ENCODE measurements at places on chromosomes 2 and 18. TPM values are rescaled to one million over a fixed set of nuclear protein-coding genes. Genes with fewer than 3 reads are reported as not detected.

The IL1F10 gene
- not detected for total RNA-seq

DNA sequence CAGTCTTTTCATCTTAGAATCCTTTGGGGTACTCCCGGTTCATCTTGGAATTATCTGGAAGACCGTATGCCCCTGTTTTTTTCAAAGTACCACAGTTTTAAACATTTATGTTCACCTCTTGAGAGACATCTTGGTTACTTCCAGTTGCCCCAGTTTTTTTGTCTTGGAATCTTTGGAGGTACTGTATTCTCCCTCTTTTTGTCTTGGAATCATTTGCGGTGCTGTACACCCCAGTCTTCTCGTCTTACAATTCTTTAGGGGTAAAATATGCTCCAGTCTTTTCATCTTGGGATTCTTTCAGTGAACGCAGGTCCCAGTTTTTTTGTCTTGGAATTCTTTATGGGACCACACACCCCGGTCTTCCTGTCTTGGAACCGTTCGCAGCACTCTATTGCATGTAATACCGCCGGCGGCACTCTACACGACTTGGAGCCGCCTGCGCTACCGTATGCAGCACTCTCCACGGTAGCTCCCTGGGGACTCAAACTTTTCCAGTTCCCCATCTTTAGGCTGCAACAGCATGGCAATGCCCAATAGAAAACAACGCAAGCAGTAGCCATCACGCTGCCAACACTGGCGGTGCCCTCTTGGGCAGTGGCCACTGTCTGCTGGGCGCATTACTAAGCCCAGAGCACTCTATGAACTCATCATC lies 21.2 kb upstream of the ZDBF2 start:
- H3K4me1 ChIP-seq = no peaks in the 10 kb centered on the region
- DNase-seq = no peak
- H3K27ac ChIP-seq = no peak overlapping the region
- H3K4me3 ChIP-seq = no peak overlapping the region
- peaks cover 66% of the 10 kb centered on the region for H3K27me3 ChIP-seq

- H3K4me1 ChIP-seq = peaks cover 41% of the 10 kb centered on the region
- no peak overlapping the region for H3K4me3 ChIP-seq
- no peaks in the 10 kb centered on the region for H3K27me3 ChIP-seq
Measured at GRCh38 chr2:237507512-237507911, 20.5 kb downstream of the MLPH start.

GRCh38 chr2:196248467-196249094 lies 77.2 kb upstream of the STK17B start:
- H3K27me3 ChIP-seq = no peaks in the 10 kb centered on the region
- peak overlapping the region; percentile 55 for H3K27ac ChIP-seq
- DNase-seq = no peak

The CNTNAP5 gene
- total RNA-seq = not detected

GRCh38 chr18:1995041-1995612 lies 576.2 kb downstream of the METTL4 start:
- no peaks in the 10 kb centered on the region for H3K36me3 ChIP-seq
- no peaks in the 10 kb centered on the region for H3K4me1 ChIP-seq
- no peak for DNase-seq
- no peaks in the 10 kb centered on the region for H3K27me3 ChIP-seq

- H3K27ac ChIP-seq = no peak overlapping the region
- no peak overlapping the region for H3K4me3 ChIP-seq
- no peak for DNase-seq
- no peaks in the 10 kb centered on the region for H3K27me3 ChIP-seq
Measured at GRCh38 chr18:78559584-78559983, 420.0 kb upstream of the SALL3 start.

The ATRAID gene
- 102 TPM for total RNA-seq

GRCh38 chr2:36367895-36368353 lies 12.3 kb downstream of the CRIM1 start:
- peak overlapping the region; percentile 55 for H3K27ac ChIP-seq
- H3K27me3 ChIP-seq = no peaks in the 10 kb centered on the region
- no peak for DNase-seq
- no peak overlapping the region for H3K4me3 ChIP-seq
- H3K36me3 ChIP-seq = no peaks in the 10 kb centered on the region

DNA sequence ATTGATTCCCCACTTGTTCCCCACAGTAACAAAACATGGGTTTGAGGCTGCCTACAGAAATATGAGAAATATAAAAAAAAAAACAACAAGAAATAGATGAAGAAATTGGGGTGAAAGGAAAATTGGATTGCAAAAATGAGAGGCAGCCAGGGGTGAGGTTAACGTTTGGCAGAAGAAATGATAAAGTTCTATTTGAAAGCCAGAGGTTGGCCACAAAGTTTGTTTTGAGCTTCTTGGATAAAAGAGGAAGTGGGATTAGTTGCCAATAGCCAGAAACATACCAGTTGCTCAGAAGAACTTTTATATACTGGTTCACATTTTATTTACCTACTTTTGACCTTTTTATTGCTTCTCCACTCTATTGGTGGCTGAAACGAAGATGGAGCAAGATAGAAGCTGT lies 67.5 kb downstream of the FASTKD2 start:
- H3K36me3 ChIP-seq = no peaks in the 10 kb centered on the region
- H3K27me3 ChIP-seq = no peaks in the 10 kb centered on the region
- no peak overlapping the region for H3K27ac ChIP-seq
- no peak for DNase-seq
- H3K4me3 ChIP-seq = no peak overlapping the region

The POMC gene
- 3.3 TPM for total RNA-seq

- H3K27ac ChIP-seq = no peak overlapping the region
- no peaks in the 10 kb centered on the region for H3K4me1 ChIP-seq
- H3K36me3 ChIP-seq = no peaks in the 10 kb centered on the region
- H3K27me3 ChIP-seq = no peaks in the 10 kb centered on the region
Measured at GRCh38 chr2:150625741-150626140, 138.3 kb upstream of the RND3 start.

Measured in upper lobe of right lung (tissue), 1 donor.